A673 (cell line): ENCODE measurements at places on chromosomes 7 and 10. TPM values are rescaled to one million over a fixed set of nuclear protein-coding genes. Genes with fewer than 3 reads are reported as not detected.

FBXL13 gene
- total RNA-seq, result 0.15 and 0.37 TPM in 2 replicates

DNA sequence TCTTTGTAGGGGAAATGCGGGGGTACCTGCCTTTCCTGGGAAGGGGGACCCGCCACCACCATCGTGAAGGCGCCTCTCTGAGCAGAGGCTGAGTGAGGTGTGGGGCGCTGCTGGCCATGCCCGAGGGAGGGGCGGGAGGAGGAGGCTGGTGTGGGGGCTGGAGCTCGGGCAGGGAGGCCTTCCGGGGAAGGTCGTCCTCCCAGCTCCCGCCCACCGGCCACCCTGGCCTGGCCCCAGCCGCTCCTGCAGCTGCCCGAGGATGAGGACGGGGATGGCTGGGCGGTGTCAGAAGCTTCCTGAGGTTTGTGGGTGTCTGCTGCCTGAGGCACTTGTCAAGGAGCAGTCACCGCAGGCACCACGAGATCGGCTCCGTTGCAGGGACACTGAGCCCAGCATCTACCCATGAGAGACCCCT is 11.4 kb downstream of the PWWP2B start:
- DNase-seq, result no peak

GRCh38 chr7:82633592-82633991 is 190.0 kb upstream of the CACNA2D1 start:
- no peak for DNase-seq

HMX3 gene
- total RNA-seq, result 0.26 TPM in 1 of 2 replicates, not detected in the other

GRCh38 chr7:3210531-3210930 is 90.5 kb upstream of the SDK1 start:
- DNase-seq, result no peak

GRCh38 chr7:74417419-74417971 is 36.2 kb upstream of the GTF2IRD1 start:
- peak; percentile 64 for DNase-seq

DNA sequence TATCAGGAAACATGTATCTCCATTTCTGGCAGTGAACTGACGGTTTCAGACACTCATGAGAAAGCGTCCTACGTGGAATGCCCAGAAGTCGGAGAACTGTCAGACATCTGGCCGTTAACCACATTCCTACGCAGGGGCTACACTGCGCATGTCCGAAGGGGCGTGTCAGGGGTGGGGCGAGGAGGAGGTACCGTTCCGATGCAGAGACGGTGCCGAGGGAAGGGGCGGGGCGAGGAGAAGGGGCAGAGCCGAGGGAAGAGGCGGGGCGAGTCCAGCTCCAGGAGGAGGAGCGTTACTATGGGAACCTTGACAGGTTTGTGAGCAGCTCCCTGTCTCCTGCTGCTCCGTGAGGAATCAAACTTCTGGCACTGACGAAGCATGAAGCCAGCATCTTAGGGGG is 366.9 kb upstream of the NUPR2 start:
- no peak for DNase-seq

LOXL4 gene
- 0.11 TPM in 1 of 2 replicates, not detected in the other for total RNA-seq
